ENCODE measurements at places on chromosomes 4 and X.

DNA sequence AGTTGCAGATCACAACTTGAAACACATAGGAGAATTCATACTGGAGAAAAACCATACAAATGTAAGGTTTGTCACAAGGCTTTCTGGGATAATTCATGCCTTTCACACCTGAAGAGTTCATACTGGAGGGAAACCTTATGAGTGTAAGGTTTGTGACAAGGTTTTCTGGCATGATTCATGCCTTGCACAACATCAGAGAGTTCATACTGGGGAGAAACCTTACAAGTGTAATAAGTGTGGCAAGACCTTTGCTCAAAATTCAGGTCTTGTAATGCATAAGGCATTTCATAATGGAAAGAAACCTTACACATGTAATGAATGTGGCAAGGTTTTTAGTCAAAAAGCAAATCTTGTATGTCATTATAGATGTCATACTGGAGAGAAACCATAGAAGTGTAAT, 58.8 kb upstream of the ENPEP start:
- no peak for DNase-seq

GRCh38 chr4:23614284-23614892, 275.5 kb downstream of the PPARGC1A start:
- DNase-seq = no peak

DNA sequence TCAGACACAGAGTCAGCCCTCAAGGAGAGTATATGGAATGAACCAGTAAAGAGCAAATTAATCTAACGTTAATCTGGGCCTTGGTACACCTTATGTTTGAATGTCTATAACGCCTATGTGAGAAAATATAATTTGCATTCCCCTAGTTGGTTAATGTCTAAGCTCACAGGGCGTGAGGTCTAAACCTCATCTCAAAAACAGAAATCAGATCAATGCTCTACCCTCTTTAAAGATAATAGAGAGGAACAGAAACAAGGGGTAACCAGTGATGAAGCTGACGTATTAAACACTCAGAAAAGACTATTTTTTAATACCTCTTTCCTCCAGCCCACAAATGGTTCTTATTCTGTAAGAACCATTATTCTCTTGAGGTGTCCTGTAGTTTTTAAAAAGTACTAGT, 369.2 kb upstream of the NOCT start:
- DNase-seq = no peak

GRCh38 chr4:54882616-54883015, 224.9 kb downstream of the KIT start:
- no peak for DNase-seq

DNA sequence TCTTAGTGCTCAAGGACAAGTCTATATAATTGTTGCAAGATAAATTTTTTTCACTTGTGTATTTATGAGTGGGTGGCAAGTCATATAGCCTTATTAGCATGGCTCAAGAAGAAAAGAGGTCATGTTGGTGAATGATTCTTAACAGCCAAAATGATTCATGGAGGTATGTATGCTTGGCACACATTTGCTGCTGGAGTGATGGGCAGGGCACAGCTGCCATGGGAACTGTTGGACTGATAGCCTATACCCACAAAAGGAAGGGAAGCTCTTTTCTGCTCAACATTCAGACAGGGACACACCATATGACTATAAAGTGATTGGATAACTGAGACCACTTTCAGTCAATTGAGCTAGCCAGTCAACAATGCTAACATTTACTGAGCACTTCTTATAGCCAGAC, 46.8 kb upstream of the PITX2 start:
- no peak for DNase-seq

DNA sequence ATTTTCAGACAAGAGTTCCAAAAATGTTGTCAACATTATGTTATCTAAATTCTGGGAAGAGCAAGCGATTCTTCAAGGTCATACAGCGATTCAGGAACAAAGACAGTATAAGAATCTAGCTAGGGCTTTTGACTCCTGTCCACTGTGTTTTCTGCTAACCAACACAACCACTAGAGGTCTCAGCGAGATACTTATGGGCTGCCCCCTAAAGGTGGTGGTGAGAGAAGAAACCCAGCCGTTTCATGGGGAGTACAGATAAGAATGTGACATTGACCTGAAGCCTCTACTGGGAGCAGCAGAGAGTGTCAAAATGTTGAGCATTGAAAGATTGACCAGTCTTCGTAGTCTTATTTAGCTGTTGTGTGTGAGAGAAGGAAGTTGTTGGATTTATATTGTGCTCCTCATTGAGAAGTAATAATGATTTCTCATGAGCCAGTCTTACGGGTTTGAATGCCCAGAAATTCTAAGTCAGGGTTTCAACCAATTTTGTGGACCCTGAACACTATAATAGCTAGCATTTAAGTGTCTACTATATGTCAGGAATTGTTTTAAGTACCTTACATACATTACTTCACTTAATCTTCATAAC, 168.3 kb downstream of the SPRY1 start:
- DNase-seq = no peak

GRCh38 chr4:152115794-152116193, 355.0 kb upstream of the GATB start:
- DNase-seq = no peak

GRCh38 chr4:5474756-5475155, 233.6 kb downstream of the EVC2 start:
- no peak for DNase-seq

DNA sequence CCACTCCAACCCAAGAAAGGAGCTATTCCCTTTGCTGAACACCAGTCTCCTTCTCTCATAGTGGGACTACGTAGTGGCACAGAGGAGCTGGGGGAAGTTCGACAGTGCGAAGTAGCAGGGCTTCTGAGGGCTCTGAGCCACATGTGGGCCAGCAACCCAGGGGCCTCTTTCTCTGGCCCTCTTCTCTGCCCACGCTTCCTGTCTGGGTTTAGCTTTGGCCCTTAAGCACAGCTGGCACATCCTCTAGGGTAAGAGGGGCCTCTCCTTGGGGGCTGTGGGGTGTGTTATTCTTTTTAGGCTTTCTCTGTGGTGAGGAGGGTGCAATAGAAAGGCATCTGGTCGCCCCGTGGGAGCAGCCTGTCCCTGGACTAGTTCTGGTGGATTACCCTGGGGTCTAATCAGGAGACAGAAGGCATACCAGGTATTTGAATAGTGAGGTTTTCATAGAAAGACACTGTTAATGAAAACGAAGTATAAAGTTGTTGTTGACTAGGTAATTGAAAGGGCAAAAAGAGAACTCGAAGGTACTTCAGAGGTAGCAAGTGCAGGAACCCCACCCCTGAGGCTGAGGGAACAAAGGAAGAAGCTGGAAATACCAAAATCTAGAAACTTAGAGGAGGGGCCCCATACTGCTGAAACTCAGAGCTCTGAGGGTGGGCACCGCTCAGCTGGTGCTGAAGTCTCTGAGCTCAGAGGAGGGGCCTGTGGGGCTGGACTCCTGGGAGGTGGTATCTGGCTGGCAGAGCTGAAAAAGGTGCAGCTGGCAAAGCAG, 151.9 kb upstream of the RPS6KA3 start:
- DNase-seq = no peak

DNA sequence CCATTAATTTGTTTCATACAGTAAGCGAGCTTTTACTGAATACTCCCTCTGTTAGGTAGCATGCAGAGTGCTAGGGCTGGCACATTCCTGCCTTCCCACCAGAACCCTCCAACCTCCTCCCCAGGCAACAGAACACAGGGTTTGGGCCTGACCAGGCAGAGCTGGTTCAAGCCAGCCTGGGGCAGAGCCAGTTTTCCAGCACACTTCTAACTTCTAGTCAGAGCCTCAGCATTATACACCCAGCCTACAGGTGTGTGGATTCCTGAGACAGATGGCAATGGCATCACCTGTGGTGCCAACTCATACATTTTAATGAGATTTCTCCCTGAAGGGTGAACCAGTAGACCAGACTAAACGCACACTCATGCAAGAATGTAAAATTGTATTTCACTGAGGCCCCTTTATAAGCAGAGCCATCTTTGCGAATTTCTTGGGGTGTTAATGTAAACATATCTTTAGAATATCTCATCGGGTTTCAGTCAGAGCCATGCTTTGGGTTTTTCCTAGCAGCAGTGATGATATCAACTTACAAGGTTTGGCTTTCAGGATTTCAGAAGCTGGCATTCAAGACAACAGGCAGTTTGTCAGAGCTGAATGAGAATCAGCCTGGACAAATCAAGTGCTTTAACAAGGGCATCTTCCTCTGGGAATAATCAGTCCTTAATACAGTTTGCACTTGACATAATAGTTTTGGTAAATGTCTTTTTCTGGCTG, 92.0 kb downstream of the GATB start:
- DNase-seq = no peak

DNA sequence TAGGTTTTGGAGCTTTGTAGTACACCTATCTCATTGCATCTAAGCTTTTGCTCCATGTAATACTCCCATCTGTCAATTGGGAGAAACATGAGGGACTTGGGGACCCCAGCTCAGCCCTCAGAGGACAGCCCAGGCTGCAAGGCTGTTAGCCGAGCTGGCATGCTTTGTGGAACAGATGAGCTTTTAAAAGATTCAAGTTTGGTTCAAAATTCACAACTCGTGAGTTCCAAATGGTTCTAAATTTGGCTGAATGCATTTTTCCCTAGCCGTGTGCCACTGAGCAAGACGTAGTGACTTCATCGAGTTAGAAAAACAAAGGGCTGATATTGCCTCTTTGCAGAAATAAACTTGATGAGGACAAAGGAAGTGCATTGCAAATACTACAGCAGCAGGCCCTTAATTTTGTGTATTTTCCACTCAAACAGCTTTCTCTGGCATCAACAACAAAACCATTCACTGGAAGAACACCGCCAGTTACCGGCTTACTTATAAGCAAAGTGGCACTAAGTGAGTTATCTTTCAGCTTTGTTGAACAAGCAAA, 165.0 kb upstream of the HS3ST1 start:
- no peak for DNase-seq

- DNase-seq = no peak
Observed at GRCh38 chr4:159445692-159446091, 342.8 kb downstream of the RAPGEF2 start.
